SIG-M5 (cell line): ENCODE measurements at places on chromosomes 6 and 20.

- no peak for DNase-seq
These were observed 112.4 kb downstream of the TAF4 start for GRCh38 chr20:61953037-61954021.

GRCh38 chr20:63321148-63321831, 28.3 kb downstream of the COL20A1 start:
- no peak for DNase-seq

DNA sequence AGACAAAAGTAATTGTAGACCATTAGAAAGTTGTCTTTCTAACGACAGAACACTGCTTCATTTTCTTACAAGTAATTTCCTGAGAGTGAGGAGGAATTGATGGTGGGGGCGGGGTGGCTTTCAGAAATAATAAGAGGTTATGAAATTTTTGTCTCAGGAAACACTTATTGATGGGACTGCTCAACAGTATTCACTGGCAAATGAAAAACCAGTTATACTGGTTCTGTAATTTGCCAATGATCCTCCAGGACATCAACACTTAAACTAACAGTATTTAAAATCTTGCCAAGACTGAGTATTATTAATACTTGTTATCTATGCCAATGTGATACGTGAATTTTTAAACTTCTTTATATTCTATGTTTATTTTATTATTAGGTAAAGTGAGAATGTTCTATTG, 41.8 kb upstream of the FUT9 start:
- no peak for DNase-seq

GRCh38 chr6:99520855-99521632, 5.8 kb upstream of the USP45 start:
- peak; percentile 48 for DNase-seq

DNA sequence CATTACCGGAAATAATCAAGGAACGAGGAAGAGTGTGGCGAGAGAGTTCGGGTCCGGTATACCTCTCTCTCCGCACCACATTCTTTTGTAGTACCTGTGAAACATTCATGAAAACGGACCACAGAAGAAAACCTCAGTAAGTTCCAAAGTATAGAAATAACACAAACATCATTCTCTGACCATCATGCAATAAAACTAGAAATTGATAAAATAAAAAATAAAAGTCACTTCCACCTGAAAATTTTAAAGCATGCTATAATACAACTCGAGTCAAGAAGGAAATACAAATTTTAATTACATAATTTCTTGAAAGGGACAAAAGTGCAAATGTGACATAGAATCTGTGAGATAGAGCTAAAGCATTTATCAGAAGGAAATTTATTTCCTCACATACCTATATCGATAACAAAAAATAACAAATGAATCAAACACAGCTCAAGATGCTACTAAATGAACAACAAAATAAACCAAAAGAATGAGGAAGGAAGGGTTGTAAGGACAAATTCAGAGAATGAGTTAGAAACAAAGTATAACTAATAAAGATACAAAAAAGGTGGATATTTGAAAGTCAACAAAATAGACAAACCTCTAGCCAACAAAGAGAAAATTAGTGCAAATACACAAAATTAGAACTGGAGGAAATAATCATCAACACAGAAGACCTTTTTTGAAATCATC, 84.2 kb downstream of the TRIM27 start:
- no peak for DNase-seq

- no peak for DNase-seq
These were observed 207.5 kb upstream of the PHACTR1 start for GRCh38 chr6:12509060-12509459.

GRCh38 chr20:15610787-15611186, 962.5 kb downstream of the KIF16B start:
- DNase-seq, result no peak

DNA sequence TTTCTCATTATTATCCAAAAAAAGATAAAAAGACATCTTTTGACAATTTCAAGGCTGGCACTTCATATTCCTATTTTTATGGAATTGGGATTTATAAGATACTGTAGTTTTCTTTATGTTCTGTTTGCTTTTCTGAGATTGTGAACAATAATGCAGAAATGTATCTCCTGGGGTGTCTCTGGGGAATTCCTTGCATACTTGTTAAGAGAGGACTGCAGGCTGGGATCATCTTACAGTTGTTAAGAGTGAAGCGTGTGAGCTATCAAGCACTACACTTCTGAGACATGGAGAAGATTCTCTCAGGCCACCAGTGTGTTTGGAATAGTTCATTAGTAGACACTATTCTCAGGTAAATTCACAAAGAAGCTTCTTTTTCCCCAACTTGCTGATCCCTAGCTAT, 963.3 kb upstream of the GJE1 start:
- no peak for DNase-seq

- no peak for DNase-seq
These were observed 16.3 kb downstream of the SAMD3 start for GRCh38 chr6:130206479-130206878.

- DNase-seq, result no peak
These were observed 29.3 kb upstream of the KAT14 start for GRCh38 chr20:18108326-18108725.

DNA sequence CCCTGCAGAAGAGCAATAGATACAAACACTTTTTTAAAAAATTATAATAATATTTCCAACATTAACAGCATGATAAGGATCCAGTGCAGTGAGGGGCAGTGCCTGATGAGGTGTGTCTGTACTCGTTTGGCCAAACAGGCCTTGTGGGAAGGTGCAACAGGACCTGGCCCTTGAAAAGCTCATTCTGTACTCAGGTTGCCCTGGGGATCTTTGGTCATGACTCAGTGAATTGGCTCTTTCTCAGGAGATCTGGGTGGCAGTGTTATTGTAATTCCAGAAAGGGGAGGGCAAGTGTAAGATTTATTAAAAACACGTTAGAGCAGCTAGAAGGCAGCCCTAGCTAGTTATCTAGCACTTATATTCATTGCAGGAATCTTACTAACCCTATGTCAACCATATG, 2.9 kb upstream of the SPINT3 start:
- DNase-seq, result no peak

DNA sequence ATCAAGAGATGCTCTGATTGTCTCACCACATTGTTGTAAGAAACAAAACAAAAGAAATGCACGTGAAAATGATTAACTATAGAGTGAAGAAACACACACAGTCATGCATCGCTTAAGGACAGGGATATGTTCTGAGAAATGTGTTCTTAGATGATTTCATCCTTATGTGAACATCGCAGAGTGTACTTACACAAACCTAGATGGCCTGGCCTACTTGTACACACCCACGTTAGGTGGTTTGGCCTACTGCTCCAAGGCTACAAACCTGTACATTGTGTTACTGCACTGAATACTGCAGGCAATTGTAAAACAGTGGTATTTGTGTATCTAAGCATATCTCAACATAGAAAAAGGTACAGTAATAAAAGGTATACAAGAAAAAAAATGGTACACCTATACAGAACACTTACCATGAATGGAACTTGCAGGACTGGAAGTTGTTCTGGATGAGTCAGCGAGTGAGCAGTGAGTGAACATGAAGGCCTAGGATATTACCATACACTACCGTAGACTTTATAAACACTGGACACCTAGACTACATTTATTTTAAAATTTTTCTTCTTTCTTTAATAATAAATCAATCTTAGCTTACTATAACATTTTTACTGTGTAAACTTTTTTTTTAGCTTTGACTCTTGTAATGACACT, 48.6 kb downstream of the FKBP5 start:
- DNase-seq, result no peak

- DNase-seq, result no peak
These were observed 7.3 kb upstream of the YTHDF1 start for GRCh38 chr20:63223121-63223825.

DNA sequence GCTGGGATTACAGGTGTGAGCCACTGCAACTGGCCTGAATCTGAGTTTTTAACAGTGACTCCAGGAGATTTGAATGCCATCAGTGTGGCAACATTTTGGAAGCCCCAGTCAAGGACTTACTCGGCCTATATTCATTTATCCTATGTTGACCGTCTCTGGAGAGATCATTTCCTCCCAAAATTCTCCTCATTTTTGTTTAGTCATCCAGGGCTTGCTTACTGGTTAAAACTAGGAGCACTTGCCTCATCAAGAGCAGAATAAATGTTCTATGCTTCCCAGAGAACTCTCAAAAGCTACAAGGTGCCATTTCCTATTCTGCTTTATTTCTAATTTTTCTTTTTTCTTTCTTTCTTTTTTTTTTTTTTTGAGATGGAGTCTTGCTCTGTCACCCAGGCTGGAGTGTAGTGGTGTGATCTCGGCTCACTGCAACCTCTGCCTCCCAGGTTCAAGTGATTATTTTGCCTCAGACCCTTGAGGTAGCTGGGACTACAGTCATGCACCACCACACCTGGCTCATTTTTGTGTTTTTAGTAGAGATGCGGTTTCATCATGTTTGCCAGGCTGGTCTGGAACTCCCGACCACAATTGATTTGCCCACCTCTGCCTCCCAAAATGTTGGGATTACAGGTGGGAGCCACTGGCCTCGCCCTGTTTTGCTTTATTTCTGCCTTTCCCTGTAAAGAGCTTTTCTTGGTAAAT, 23.4 kb upstream of the TRIM27 start:
- DNase-seq, result no peak

DNA sequence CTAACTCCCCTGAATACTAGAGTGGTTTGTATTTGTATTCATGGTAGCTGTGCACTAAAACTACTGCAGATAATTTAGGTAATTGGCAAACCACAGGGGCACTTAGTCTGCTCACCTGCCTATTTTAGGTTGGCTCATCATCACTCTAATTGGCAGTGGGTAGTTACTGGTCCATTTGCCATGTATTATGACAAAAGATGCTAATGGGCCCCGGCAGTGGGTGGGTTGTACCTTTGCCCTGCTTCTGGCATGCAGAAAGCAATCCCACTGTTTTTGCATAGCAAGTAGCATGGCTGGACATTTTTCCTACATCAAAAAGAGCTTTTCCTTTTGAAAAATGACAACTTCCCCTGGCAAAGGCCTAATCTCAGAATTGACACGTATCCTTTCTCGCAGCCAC, 741.4 kb upstream of the MAP3K7 start:
- DNase-seq, result no peak

GRCh38 chr6:37636116-37636515, 61.6 kb downstream of the MDGA1 start:
- no peak for DNase-seq

DNA sequence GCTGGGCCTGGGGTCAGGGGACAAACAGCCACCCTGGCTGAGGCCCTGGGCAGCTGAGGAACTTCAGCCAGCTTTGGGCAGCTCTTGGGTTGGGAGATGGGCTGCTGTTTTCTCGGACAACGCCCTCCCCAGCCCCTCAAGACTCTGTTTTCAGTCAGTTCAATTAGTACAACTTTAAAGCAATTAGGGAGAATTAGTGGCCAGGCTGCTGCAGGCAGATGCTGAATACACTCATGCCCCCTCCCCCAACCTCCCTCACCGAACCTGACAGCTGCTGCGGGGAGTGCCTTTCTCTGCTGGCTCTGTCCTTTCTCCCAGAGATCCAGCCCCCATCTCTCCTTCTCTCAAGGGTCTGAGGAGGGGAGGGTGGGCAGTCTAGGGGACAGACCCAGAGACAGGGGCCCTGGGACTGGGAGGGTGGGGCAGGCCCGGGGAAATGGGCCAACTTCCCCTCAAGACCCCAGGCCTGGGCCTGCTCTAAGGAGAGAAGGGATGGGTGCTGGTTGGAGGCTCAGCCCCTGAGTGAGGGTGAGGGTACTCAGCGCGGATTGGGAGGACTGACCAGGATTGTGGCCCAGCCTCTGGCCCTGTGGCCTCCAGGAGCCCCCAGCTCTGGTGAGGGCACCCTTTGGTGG, 17.8 kb upstream of the MYT1 start:
- no peak for DNase-seq

DNA sequence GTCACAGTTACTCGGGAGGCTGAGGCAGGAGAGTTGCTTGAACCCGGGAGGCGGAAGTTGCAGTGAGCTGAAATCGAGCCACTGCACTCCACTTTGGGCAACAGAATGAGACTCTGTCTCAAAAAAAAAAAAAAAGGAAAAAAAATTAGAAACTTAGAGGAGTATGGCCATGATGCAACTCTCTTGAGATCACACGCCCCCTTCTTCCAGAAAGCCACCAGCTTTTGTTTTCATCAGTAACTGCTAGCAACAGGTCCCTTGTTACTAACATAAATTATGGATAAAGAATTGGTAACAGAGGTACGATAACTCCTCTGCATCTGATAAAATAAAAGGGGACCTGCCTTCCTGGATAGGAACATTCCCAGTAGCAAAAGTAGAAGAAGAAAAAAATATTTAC, 308.2 kb downstream of the CD83 start:
- no peak for DNase-seq

- DNase-seq, result no peak
These were observed 107.8 kb downstream of the CDC5L start for GRCh38 chr6:44495036-44495901.

GRCh38 chr6:158835616-158836221, 16.6 kb upstream of the EZR start:
- no peak for DNase-seq

DNA sequence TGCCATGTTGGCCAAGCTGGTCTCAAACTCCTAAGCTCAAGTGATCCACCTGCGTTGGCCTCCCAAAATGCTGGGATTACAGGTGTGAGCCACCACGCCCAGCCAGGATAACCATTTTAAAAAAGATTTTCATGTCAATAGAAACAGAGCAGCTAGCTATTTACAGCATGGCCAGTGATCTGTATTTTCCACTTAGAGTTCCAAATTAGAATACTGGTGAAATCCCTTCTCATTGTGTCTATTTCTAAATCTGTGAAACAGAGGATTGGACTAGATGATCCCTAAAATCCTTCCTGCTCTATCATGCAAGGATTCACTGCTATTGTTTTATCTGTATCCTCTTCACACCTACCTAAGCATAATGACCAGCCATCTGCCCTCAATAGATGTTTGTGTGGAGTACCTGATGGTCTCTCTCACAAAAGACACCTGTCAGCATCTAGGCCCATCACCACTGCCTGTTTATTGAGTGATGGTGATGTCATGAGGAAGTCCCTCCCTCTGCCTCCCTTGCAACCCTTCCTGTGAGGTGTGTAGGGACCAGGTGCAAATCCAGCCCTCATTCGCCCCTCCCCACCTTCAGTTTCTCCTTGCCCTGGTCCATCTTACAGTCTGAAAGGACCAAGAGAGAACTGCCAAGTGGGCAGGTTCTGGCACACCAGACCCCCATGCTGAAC, 26.5 kb upstream of the SMIM29 start:
- DNase-seq, result no peak

- no peak for DNase-seq
These were observed 18.3 kb downstream of the RSPO3 start for GRCh38 chr6:127136786-127137185.

DNA sequence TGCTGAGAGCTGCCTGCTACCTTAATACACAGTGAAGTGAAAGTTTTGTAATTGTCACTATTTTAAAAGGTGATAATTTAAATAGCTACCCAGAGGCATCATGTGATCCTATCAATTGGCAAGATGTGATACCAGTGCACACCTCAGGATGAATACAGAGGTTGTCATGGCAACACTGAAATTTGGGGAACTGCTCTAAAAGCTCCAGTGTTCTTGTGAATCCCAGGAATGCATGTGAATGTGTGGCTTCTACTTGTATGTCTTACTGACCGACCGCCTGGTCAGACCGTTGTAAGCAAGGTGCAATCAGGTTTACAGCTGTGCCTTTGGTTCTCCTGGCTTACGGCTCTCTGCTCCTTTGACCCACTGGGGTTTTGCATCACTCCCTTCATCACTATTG, 146.3 kb upstream of the GJE1 start:
- no peak for DNase-seq
